Aorta (tissue), 5 donors: ENCODE measurements at places on chromosomes 7 and 10. TPM values are rescaled to one million over a fixed set of nuclear protein-coding genes. Genes with fewer than 3 reads are reported as not detected.

Gene TAS2R3
- polyA plus RNA-seq, result not detected

Gene SPDYE8
- polyA plus RNA-seq, result not detected

Gene SLC18A2
- 0.13 TPM for polyA plus RNA-seq

Gene FRG2B
- polyA plus RNA-seq, result not detected

Gene NRCAM
- polyA plus RNA-seq, result 0.59 TPM

Gene PDZD7
- 0.97 TPM for polyA plus RNA-seq

Gene ABI1
- 31.7 TPM for polyA plus RNA-seq

Gene CHRM2
- 0.38 TPM for polyA plus RNA-seq

Gene INHBA
- 23.7 TPM for polyA plus RNA-seq

Gene NXPH1
- polyA plus RNA-seq, result not detected

Gene TMEM225B
- 0.63 TPM for polyA plus RNA-seq

Gene OPN1SW
- not detected for polyA plus RNA-seq

Gene FKBP6
- 0.10 TPM for polyA plus RNA-seq

Gene AMZ1
- 0.13 TPM for polyA plus RNA-seq

Gene EBF3
- 0.13 TPM for polyA plus RNA-seq

Gene CPN1
- polyA plus RNA-seq, result not detected

Gene ADCYAP1R1
- not detected for polyA plus RNA-seq

Gene TWIST1
- polyA plus RNA-seq, result 11.9 TPM
